ENCODE measurements at places on chromosomes 13 and 19. TPM values are rescaled to one million over a fixed set of nuclear protein-coding genes. Genes with fewer than 3 reads are reported as not detected.

The ZNF667 gene
- total RNA-seq = 3.8 TPM

The FBXW9 gene
- total RNA-seq = 3.7 TPM

The GJB2 gene
- total RNA-seq = under 0.01 TPM

The KLK12 gene
- total RNA-seq = not detected

The LRRC63 gene
- 0.28 TPM for total RNA-seq

The POLRMT gene
- total RNA-seq = 32.0 TPM

The PRODH2 gene
- total RNA-seq = not detected

The OSCAR gene
- total RNA-seq = 1.2 TPM
